ENCODE measurements at places on chromosomes 11 and 22. TPM values are rescaled to one million over a fixed set of nuclear protein-coding genes. Genes with fewer than 3 reads are reported as not detected.

DNA sequence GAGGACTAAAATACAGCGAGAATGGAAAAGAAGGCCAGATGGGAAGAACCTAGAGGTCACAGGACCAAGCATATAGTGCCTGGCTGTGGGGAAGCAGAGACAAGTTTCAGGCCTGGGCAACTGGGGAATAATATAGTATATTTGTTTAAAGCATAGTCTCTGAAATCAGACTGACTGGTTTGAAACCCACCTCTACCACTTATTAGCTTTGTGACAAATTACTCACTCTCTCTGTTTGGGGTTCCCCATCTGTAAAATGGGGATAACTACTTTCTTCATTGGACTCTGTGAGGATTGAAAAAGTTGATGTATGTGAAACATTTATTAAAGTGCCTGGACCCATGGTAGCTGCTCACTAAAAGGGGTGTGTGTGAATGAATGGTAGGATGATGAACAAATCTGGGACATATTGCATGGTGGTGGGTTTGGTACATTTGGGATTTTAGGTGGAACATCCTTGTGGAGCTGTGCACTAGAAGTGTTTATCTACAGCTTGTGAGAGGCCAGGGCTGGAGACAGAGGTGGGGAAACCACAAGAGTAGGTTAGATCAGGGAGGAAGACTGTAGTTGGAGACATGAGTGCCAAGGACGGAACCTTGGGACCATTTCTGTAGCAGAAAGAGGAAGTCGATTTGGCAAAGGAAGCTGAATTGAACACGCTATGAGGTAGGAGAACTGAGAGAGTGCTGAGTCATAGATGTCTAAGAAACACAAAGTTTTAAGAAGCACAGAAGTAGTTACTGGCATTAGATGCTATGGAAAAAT is 52.6 kb downstream of the SWAP70 start:
- no peak for DNase-seq

DNA sequence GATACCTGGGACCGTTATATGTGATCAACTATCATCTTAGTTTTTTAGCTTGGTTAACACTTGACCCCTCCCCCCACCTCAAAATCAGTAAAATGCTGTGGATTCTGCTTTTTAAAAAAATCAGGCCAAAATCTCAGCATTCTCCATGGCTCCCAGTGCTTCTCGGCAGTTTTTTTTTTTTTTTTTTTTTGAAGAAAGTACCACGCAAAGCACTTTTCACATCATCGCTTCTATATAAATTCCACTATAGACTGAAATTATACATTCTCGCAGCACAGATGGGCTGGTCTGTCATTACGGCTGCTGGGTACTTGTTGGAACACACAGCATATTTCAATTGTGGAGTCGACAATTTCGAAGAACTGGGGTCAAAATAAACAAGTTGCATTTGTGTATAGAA is 67.7 kb upstream of the PPARA start:
- no peak for DNase-seq

- DNase-seq = no peak
These were observed 189.2 kb downstream of the SHANK2 start for GRCh38 chr11:71063129-71063528.

The SDHD gene
- 165 TPM for polyA plus RNA-seq

- DNase-seq = no peak
These were observed 23.4 kb upstream of the PIK3C2A start for GRCh38 chr11:17230867-17231851.

The ZC3H12C gene
- 0.67 TPM for polyA plus RNA-seq

The XKR3 gene
- not detected for polyA plus RNA-seq

DNA sequence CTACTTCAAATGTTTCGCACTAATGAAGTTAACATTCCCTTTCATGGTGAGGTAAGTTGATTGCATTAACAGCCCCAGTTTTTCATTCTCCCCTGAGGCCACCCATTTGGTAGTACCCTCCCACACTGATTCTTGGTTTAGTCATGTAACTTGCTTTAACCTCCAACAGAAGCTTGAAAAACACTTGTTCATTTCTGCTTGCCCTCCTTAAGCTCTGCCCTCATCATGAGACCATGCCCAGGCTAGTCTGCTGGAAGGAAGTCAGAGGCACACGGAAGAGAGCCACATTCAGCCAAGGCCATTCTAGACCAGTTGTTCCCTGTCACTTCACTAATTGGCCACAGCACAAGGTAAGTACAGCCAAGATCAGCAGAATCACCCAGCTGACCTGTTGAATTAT is 50.7 kb upstream of the CD44 start:
- DNase-seq = no peak

DNA sequence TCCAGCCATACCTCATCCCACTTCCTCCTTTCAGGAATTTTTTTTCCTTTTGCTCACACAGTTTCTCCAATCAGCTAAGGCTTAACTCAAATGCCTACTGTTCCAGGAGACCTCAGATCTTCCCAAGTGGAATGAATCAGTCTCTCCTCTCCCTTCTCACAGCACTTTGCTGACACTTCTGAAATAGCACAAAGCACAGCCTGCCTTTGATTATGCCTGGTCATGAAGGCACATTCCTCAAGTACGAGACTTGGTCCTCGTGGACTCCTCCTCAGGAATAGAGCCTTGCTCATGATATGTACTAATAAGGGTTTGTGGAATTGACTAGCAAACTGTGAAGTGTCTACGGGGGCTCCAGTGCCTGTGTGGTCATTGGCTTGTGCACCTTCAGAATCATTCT is 176.7 kb upstream of the TENM4 start:
- no peak for DNase-seq

- DNase-seq = no peak
These were observed 11.9 kb downstream of the KLHL35 start for GRCh38 chr11:75421035-75421602.

- DNase-seq = peak; percentile 21
These were observed 965 bp downstream of the OSBPL5 start for GRCh38 chr11:3164138-3164551.

GRCh38 chr11:72817966-72818365 is 3.8 kb downstream of the ATG16L2 start:
- DNase-seq = no peak

GRCh38 chr22:48945621-48946458 is 881.8 kb downstream of the BRD1 start:
- no peak for DNase-seq

DNA sequence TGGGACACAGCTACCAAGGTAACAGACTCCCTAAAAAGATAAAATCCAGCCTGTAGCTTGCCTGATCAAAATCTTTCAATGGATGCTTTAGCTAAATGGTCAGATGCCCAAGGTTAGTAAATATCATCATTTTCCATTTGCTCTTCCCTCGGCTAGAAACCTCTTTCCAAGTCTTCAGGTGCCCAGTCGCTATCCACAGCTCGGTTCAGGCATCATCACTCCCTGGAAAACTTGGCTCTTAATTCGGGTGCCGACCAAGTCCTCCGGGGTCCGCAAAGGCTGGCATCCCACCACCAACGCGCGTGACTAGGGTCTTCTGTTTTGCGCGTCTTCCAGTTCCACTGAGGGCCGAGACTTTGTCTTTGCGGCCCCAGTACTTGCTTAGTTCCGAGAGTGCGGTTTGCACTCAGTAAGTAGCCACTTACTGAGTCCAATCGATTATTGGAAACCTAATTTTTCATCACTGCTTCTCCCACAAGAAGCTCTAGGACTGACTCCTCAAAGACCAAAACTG is 44.3 kb downstream of the OR4D9 start:
- no peak for DNase-seq

GRCh38 chr11:95541715-95542114 is 247.9 kb downstream of the FAM76B start:
- DNase-seq = no peak
